ENCODE measurements at places on chromosomes 11 and 22.

GRCh38 chr11:102813484-102813883 lies 15.5 kb upstream of the MMP1 start:
- no peak for DNase-seq

DNA sequence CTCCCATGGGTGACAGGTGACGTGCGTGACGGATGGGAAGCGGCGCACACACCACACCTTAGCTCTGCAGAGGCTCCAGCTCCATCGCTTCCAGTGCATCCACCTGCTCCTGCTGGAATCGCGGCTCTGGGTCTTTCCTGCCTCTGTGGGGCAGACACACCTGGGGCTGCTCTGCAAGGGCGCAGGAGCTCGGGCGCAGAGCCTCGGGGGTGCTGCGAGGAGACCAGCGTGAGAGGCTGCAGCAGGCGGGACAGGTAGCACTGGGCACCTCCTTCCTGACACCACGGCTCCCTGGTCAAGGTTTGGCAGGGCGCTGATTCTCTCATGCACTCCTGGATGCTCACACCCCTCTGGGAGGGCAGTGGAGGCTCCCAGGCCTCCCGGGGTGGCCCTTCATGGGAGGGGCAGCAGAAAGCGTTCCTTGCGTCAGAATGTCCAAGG lies 1494.3 kb downstream of the BRD1 start:
- no peak for DNase-seq

GRCh38 chr22:32874976-32875375 lies 73.5 kb downstream of the TIMP3 start:
- no peak for DNase-seq

- DNase-seq, result no peak
Measured at GRCh38 chr11:112784323-112785073, 176.7 kb upstream of the NCAM1 start.

- no peak for DNase-seq
Measured at GRCh38 chr22:31826443-31826842, 72.6 kb downstream of the DEPDC5 start.

- DNase-seq, result no peak
Measured at GRCh38 chr11:127385071-127385470, 384.5 kb upstream of the KIRREL3 start.

DNA sequence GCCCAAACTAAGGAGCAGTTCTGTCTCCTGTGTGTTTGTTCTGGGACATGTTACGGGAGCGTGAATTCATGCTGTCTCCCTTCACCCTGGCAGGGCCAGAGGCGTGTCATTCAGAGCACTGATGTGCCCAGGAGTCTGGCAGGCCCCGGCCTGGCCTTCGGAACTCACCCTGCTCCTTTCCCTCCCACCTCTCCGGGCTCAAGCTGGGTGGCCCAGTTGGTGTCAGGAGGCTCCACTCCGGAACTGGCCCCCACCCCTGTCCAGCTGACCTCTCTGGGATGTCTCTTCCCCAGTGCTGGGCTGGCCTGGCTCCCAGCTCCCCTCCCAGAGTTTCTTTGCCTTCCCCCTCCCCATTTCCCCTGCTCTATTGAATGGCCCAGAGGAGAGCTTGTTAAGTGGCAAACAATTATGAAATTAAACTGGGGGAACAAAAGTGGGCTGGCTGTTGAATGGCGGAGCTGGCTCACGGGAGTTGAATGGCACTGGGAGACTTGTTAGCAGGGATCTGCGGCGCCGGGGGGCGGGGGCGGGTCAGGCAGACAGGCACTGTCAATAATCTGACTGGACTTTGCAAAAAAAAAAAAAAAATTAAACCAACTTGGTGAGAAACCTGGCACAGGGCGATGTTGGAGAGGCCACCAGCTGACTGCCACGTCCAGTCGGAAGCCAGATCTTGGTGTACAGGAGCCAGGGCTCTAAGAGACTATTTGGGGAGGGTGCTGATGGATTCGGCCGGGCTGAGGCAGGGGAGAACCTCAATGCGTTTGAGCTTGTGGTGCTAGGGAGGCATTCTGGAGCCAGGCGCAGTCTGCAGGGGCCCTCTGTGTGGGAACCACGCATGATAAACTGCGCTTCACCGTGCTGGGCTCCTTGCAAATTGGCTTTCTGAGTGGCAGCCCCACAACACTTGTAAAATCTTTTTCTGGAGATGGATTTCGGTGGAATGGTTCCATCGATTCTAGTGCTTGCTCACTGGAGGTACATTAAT lies 1.3 kb downstream of the MPPED1 start:
- no peak for DNase-seq

DNA sequence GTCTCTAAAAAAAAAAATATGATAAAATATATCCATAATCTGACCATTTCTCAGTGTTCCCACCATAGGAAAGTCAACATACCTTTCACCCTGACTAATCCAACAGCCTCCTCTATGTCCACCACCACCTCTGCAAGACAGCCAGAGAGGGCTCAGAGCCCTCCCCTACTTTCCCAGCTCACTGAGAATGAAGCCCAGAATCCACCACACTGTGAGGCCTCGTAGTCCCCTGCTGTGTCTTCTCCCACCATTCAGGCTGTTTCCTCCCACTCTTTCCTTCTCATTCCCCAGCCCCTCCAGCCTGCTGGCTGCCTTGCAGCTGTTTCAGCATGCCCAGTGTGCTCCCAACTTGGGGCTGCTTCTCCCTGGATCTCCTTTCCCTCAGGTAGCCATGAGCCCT lies 27.0 kb downstream of the SGSM3 start:
- DNase-seq, result no peak

GRCh38 chr11:85534806-85535205 lies 92.3 kb downstream of the DLG2 start:
- DNase-seq, result no peak

DNA sequence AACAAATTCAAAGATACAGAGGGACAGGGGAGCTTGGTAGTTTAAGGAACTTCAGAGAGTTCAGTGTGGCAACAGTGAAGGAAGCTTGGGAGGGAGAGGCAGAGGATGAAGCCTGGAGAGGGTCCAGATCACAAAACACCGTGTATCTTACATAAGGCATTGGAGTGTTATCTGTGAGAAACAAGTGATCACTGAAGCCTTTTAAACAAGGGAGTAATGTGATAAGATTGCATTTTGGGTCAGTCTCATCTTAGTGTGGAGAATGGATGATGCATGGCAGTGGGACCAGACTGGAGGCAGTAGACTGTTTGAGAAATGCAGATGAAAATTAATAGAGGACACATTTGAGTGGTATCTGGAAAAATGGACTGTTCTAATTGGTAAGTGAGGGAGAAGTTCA lies 79.4 kb downstream of the EXT2 start:
- DNase-seq, result no peak

GRCh38 chr22:37582526-37582925 lies 2.6 kb upstream of the LGALS2 start:
- no peak for DNase-seq

- DNase-seq, result no peak
Measured at GRCh38 chr11:134519788-134520187, 107.7 kb upstream of the B3GAT1 start.

GRCh38 chr11:24515632-24516031 lies 18.8 kb downstream of the LUZP2 start:
- DNase-seq, result no peak

DNA sequence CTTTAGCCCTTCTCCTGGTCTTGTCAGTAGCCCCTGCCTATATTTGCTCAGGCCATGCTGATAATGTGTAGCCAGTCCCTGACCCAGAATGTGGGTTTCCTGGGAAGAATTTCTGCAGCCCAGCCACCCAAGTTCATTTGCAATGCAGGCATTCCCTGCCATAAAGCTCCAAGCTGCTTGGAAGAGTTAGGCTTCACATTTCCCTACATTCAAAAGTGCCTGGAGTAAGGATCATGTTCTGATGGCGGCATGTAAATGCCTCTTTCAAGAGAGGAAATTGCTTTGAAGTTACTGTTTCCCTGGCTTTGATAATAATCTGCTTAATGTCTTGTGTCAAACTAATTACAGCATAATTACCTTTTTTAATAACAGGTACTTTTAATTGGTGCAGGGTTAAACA lies 266.1 kb downstream of the MIAT start:
- no peak for DNase-seq

GRCh38 chr22:48647606-48648515 lies 1179.8 kb downstream of the BRD1 start:
- no peak for DNase-seq

DNA sequence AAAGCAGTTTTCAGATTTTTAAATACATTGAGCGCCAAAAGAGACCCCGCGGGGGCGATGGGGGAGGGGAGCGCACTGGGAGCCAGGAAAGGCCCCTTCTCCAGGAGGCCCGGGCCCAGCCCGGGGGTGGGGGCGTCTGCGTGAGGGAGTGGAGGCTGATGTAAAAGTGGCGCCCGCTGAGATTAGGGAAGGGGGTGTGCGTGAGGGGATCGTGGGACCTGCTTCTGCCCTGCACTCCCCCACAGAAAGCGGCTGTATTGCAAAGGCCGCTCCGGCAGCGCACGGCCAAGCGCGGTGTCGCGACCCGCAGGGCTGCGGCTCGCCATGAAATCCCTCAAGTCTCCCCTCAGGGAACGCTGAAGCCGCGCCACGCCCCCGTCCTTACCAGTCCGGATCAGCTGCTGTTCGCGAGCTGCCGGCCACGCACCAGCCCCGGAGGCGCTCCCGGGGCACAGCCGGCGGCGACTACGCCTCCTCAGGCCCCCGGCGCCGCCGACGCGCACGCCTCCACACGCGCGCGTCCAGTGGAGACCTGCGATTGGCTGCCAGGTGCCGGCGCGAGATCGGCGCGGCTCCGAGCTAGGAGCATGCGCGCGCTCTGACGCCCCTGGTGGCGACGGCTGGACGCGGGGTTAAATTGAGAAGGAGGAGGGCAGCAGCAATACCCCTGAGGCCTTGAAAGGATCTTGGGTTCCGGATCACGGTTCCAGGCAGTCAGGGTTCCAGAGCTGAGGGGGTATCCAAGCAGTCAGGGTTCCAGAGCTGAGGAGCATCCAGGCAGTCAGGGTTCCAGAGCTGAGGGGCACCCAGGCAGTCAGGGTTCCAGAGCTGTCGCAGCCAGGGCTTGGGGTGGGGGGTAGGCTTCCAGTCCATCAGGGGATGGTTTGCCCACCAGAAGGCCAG lies at the start of gene ZNF280B:
Gene ZNF280B, minus strand, starts transcription at position 469 of the 903 bp plus-strand sequence. CDS start 19,344 bp downstream, outside the sequence.
- peak; percentile 63 for DNase-seq

GRCh38 chr11:61893981-61894380 lies 2.6 kb upstream of the FADS3 start:
- DNase-seq, result no peak

DNA sequence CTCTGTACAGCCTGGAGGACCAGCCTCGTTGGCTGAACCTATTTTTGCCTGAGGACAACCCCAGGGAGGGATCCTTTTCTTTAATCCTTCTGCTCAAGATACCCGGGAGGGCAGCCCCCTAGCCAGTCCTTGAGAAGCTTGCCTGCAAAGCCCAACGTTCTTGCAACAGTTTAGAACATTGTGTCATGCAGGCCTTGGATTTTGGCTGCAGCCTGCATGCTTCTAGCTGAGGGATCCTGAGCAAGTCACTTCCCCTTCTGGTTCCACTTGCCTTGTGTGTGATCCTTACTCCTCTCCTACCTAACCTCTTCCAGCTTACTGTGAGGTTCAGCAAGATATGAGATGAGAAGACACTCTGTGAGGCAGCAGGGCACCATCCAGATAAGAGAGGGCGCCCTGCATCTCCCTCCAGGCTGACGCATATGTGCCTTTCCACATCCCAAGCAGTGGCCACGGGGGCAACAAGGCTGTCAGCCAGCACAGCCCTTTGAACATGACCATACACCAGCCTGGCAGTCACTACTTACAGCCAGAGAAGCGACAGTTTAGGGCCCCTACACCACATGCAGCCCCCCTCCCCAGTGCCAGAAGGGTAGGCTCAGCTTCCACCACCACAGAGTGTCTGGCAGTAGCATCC lies 76.1 kb downstream of the C11orf58 start:
- no peak for DNase-seq

DNA sequence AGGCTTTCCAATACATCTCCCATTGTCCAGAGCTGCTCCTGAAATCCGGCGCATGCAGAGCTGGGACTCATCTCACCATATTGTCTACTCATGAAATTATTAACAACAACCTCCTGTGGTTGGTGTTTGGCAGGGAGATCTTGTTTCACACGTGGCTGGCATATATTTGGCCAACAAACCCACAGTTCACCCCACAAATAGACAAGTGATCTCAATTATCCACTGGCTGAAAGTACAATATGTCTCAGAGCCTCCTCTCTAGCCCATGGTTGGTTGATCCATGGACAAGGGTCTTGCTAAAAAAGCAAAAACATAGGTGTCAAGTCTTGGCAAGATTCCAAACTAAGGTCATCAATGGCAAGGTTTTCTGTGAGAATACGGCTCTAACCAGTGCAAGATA lies 386.9 kb downstream of the ETS1 start:
- DNase-seq, result no peak

- DNase-seq, result no peak
Measured at GRCh38 chr11:128551611-128552335, 35.6 kb downstream of the ETS1 start.

DNA sequence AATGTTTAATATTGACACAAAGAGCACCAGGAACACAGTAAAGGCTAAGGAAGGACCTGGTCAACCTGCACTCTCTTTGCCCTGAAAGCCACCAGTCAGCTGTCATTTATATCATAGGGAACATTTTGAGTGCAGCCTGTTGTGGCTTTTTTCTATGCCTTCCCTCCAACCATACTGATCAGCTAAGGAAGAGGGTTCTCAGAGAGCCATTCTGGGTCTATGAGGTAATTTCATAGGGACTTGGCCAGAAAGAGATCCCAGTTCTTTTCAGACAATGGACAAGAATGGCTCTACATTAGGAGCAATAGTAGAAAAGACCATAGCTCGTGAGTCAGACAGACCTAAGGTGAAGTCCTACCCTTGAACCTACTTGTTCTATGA lies 132.8 kb downstream of the CCDC34 start:
- no peak for DNase-seq

DNA sequence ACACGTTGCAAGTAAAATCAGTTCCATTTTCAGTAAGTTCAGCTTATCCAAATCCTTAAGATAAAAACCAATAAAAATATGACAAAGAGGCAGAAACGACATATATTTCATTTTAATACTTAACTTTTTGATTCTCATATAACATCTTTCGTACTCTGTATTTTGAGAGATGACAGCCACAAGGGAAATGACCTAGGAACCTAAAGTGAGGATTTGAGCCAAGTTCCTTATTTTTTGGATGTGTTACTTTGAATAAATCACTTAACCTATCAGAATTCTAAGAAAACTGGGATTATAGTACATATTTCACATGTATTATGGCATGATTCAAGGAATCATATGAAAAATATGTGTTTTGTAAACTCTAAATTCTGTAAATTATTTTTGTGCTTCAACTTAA lies 143.6 kb upstream of the TRPC6 start:
- no peak for DNase-seq
